Ecto neural progenitor cell (in vitro differentiated cells): ENCODE measurements at places on chromosomes 1 and 21.
A peak's percentile ranks its signal among the peaks of the same experiment; 100 is the strongest.

DNA sequence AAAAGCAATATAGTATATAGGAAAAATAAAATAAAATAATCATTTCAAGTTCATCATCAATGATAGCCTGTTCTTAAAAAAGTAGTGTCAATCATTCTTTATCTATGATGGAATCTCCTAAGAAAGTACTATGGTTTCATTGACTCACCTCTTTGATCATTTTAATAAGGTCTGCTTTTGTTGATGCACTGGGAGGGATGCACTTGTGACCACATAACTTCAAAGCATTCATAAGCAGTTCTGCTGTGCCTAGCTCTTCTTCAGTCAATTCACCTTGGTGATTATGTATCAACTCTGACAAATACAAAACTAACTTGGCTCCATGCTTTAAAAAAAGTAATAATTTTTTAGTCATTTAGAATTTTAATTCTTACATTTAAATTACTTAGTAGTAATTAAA lies 84.8 kb upstream of the GNG4 start:
- DNase-seq = no peak

GRCh38 chr1:23167353-23168078 lies 1.1 kb downstream of the LUZP1 start:
- peak; percentile 75 for DNase-seq

GRCh38 chr1:64511044-64511443 lies 41.1 kb downstream of the CACHD1 start:
- DNase-seq = no peak

GRCh38 chr1:153774780-153775457 lies at the start of gene SLC27A3:
TSS of gene SLC27A3 (plus strand) at chr1:153775407. CDS start at chr1:153775498, 91 bp downstream.
- DNase-seq = peak; percentile 54

DNA sequence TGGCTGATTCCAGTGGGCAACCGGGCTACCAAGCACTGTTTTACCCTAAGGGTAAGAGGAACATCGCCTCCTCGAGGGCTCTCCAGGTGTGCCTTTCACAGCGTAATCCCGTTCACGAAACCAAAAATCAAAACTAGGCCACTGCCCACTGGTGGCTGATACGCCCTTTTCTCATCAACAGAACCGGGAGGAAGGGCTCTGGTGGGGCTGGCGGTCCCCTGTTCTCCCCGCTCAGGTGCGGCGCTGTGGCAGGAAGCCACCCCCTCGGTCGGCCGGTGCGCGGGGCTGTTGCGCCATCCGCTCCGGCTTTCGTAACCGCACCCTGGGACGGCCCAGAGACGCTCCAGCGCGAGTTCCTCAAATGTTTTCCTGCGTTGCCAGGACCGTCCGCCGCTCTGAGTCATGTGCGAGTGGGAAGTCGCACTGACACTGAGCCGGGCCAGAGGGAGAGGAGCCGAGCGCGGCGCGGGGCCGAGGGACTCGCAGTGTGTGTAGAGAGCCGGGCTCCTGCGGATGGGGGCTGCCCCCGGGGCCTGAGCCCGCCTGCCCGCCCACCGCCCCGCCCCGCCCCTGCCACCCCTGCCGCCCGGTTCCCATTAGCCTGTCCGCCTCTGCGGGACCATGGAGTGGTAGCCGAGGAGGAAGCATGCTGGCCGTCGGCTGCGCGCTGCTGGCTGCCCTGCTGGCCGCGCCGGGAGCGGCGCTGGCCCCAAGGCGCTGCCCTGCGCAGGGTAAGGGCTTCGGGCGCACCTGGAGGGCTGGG lies at the start of gene IL6R:
IL6R (plus strand) TSS at position 360 of the 763 bp plus-strand sequence; CDS start at position 647, 287 bp downstream.
- DNase-seq = peak; percentile 84
